ENCODE measurements at places on chromosomes 2 and 18.

DNA sequence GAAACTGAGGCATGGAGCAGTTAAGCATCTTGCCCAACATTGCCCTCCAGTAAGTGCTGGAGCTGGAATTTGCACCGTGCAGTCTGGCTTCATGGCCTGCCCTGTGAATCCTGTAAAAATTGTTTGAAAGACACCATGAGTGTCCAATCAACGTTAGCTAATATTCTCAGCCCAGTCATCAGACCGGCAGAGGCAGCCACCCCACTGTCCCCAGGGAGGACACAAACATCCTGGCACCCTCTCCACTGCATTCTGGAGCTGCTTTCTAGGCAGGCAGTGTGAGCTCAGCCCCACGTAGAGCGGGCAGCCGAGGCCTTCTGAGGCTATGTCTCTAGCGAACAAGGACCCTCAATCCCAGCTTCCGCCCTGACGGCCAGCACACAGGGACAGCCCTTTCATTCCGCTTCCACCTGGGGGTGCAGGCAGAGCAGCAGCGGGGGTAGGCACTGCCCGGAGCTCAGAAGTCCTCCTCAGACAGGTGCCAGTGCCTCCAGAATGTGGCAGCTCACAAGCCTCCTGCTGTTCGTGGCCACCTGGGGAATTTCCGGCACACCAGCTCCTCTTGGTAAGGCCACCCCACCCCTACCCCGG, 1.3 kb downstream of the PROC start:
- no peak for DNase-seq

DNA sequence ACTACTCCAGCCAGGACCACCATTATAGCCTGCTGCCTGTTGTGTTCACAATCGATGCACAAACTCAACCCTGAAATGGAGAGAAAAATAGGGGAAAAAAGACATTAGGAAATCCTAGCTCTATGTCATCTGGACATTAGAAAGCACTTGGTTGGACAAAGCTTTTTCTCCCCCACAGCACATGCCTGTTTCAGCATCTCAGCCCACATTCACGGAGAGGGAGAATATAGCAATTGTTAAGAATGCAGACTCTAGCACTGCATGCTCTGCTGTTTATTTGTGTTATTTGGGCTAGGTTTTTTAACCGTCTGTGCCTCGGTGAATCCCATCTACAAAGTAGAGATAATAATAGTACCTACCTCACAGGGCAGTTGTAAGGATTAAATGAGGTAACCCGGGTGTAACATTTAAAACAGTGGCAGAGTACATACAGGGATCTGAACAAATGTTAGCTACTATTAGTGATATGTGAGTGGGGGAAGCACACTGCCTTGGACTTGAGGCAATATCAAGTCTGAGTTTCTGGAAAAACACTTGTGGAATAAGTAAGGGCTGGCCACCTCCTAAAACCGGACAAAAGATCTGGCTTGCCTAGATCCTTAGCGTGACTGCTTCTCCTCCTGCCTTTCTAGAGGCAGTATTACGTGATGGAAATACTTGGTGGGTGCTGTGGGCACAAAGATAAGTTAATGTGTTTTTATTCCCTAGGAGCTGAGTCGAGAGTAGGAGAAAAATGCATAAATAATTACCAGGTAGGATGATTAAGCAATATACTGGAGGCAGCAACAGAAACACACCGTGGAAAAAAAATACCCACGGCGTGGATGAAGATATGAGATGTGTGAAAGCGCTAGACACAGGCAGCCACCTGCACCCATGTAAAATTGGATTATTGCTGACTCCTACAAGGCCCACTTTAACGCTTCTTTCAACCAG, 1.0 kb upstream of the PPP1CB start:
- peak; percentile 13 for DNase-seq

DNA sequence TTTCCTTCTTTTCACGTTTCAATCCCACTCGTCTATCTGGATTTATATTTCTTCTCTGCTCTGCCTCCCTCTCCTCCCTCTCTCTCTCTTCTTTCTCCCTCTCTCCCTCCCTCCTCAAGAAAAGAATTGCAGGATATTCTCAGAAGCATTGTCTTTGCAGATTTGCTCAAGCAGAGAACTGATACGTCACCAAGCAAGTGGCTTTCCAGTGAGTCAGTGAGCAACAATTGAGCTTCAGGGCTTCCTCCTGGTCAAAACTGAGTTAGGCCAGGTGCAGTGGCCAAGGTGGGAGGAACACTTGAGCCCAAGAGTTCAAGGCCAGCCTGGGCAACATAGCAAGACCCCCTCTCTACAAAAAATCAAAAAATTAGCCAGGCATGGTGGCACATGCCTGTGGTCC, 151.1 kb downstream of the SMAD2 start:
- no peak for DNase-seq

DNA sequence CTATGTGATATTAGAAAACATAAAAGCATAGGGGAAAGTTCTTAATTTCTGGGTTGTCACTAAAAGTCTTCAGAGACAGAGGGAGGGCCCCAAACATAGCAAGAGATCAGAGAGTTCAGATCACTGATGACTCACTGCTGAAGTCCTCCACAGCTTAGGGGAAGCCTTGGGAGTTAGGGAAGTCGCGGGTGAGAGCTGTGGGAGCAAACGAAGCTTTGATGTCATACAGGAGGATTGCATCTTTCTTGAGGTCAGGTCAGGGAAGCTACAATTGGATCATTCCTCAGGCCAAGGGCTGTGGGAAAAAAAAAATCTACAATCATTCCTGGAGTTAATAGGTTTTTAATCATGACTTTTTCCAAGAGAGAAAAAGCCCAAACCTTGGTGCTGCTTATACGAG, 96.2 kb downstream of the COPS8 start:
- DNase-seq = no peak

GRCh38 chr18:7133181-7133580, 15.6 kb upstream of the LAMA1 start:
- DNase-seq = no peak

- DNase-seq = no peak
Observed at GRCh38 chr18:3319894-3320454, 58.0 kb downstream of the MYL12B start.

GRCh38 chr18:79575891-79576685, 103.5 kb upstream of the CTDP1 start:
- DNase-seq = no peak

- DNase-seq = no peak
Observed at GRCh38 chr2:47321411-47322031, 81.4 kb upstream of the MSH2 start.

- DNase-seq = no peak
Observed at GRCh38 chr2:11744631-11745394, 1.6 kb upstream of the LPIN1 start.

DNA sequence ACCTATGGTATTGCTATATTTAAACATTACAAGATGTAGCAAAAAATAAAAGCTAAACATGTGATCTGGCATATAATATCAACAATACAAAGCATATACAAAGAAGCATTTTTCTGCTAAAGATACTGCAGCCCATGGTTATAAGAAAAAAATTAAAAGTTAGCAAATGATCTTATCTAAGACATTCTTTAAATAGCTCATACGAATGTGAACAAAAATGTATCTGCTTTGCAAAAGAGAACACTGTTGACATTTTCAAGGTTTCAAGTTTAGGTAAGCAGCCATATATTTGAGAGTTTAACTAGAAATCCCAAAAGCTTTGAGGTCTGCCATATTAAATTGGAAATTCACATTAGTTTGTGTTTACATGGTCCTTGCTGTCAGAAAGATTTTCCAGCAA, 301.0 kb upstream of the SLC39A10 start:
- DNase-seq = no peak

DNA sequence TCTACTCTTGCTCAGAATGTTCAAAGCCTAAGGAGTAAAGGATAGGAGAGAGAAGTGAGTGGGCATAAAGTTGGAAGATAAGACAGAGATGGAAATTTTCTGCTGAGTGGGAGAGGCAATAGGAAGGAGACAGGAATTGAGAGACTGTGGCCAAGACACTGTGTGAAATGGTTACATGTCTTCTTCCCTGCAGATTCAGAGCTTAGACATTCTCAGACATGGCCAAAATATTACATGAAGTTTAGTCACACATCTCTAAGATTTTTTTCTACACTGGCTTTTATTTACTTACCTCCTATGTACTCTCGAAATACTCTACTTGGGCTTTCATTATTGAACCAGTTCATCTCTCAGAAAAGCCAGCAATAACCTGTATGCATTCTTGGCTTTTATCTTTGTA, 363.0 kb upstream of the FANCL start:
- DNase-seq = no peak

- no peak for DNase-seq
Observed at GRCh38 chr2:36461039-36461681, 105.6 kb downstream of the CRIM1 start.

DNA sequence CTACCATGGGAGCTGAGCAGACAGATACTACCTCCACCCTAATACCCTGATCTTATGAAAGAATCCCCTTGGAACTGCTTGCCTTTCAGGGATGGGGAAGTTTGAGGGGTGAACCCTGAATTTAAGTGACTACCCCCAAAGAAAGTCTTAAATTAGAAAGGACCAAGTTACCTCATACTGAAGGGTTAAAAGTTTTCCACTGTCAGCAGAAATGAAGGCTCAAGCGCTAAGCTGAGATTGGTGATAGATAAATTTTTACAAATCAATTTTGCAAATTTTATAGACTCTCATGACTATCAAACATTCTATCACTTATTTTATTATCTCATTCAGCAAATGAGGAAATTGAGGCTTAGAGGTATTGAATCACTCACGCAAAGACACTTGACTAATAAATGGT, 233.2 kb upstream of the THSD7B start:
- no peak for DNase-seq

DNA sequence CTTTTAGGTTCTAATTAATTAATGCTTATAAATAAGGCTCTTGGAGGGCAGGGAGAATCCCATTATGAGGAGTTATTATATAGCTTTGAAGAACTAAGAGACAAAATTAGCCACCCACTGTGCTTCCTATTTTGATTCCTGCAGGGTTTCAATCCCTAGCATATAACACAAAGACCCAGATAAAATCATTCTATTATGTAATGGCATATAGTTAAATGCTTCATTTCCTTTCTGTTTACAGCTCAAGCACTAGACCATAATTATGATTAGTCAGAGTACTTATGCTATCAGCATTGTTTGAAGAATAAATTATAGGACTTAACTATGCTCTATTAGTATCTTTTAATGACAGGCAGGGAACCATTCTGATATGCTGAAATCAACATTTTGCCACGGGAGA, 9.1 kb downstream of the GPR155 start:
- no peak for DNase-seq
